ENCODE measurements at places on chromosomes 16 and 17.

GRCh38 chr17:69579961-69580677, 165.6 kb downstream of the MAP2K6 start:
- DNase-seq, result no peak

- no peak for DNase-seq
Measured at GRCh38 chr16:554640-555365, 5.4 kb upstream of the PRR35 start.

GRCh38 chr16:31202414-31203375, at the start of gene PYCARD:
TSS of gene PYCARD (minus strand) at chr16:31202760. CDS start at chr16:31202690, 70 bp downstream.
- DNase-seq, result no peak

GRCh38 chr17:5194346-5194745, 2.7 kb upstream of the ZNF594 start:
- DNase-seq, result no peak

- DNase-seq, result no peak
Measured at GRCh38 chr17:1123393-1123831, 56.4 kb downstream of the ABR start.

DNA sequence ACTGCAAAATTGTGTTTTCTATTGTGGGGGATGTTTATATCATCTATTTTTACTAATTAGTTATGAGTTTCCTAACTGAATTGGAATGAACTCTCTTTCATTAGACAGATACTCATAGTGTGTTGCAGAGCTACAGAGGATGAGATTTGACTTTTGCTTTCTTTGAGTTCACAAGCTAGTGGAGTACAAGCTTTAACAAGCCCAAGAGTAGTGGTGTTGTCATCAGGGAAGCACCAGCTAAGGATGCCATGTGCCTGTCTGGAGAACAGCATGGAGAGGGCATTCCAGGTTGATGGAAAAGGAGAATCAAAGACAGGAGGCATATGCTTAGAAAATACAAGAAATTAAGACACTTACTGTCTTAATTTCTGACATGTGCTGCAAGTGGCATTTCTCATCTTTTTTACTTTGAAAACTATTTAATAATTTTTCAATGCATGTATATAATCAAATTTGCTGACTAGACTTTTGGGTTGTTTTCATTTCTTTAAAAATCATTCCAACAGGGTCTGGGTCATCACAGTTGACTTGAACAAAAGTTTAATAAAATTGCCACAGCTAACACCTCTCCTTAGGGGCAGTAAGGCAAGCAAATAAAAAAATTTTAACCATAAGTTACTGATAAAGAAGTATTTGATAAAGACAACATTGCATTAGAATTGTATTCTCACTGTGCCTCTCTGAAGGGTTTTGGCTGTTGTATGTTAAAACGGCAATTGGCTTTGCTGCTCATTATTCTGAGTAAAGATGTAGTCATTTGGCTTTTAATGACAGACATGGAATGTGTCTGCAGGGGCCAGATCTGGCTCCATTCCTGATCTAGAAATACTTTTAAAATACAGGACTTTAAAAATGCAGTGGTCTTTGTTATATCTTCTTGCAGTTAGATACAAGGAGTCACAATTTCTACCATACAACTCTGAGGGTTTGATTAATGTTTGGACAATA, 323.7 kb upstream of the CDH11 start:
- DNase-seq, result no peak

GRCh38 chr17:81470270-81470943, 42.2 kb downstream of the ACTG1 start:
- DNase-seq, result no peak

DNA sequence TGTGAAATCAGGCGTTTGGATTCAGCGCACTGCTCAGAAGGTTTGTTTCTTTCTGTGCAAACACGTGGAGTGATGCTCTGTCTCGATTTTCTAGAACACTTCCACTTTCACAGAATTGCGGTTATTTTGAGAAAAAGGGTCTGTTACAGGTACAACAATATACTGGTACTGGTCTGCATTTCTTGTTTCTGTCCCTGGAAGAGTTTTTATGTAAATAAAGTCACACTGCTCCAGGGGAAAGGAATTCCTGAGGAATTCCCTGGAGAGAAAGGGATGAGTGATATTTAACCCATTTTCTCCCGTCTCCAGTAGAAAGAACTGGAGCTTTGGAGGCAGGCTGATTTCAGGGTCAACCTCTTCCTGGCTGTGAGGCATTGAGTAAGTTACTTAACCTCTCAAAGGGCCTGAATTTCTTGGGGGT, 16.2 kb upstream of the RMI2 start:
- DNase-seq, result no peak

DNA sequence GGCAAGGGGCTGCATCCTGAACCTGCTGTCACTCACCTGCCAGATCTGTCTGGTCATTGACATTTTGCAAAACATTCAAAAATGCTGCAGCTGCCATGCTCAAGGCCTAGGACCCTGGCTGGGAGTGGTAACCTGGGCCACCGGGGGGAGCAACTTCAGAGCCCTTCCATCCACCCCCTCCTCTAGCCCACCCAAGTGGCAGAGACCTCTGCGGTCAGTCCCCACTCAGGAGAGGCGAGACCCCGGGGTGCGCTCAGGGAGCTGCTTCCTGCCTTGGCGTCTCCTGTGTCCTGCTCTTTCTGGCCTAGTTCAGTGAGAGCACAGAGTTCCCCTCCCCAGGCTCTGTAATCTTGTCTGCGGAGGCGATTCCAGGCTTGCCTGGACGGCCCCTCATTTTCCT, 108.8 kb downstream of the CCDC182 start:
- no peak for DNase-seq

- DNase-seq, result no peak
Measured at GRCh38 chr17:82840431-82840831, 609 bp upstream of the ZNF750 start.

DNA sequence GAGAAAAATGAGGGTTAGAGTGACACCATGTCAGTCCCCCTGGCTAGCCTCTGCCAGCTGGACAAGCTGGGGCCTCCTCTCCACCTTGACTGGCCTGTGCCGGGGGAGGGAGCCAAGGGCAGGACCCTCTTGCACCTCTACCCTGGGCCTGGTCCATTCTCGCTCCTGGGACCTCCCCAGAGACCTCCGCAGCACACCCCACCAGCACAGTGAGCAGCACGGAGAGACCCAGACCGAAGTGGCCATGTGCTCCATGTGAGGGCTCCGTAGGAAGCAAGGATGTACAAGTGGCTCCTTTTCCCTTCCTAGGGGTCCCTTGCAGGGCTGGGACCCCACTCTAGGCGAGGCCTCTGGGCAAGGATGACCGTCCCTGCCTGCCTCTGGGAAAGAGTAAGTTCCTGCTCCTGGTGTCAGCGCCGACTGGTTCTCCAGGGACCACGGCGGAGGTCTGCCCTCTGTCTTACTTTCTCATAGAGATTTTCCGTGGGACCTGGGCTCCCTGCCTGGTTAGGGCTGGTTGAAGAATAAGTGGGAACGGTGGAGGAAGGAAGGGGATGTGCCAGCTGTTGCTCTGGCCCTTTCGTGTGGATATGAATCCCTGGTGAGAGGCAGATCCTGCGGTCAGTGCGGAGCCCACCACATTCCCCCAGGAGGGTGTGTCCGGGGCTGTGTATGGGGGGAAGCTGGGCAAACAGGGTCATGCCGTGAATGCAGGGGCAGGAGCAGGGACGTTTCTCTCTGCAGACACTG, 124.2 kb downstream of the METRNL start:
- no peak for DNase-seq
